ENCODE measurements at places on chromosomes 2 and 18.

DNA sequence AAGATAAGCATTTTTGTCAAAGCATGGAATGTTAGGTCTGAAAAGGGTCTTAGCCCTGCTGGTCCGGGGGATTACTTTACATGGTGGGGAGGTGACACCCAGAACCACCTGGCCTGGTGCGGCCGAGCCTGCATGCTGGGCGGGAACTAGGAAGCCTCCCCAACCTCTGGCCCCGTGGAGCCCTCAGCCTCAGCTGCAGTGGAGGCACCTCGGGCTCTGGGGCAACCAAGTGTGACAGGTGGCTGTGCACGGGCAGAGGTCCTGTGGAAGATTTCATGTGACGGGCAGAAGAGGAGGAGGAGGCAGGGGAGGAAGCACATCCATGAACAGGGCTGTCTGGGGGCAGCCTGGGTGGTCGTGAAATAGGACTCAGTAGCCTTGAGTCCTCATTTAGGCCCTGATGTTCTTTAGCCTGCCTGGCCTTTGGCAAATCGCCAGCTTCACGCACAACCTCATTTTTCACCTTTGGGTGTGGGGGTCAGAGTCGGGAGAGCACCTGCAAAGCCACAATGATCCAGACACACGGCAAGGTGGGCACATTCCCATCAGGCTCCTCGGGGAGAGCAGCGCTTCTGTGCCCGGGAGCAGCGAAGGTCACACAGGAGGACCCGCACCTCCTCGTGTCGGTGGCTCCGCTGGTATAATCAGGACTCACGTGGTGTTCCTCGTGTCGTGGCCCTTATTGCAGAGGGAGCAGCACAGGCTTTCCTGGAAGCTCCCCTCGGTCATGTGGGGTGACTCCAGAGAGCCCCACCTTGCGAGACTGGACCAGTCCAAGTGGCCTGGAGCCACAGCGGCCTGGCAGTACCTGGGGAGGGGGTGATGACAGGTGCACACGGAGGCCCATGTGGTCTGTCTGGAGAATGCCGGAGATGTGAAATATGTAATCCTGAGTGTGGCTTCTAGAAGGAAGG is 13.9 kb downstream of the CNDP2 start:
- no peak for DNase-seq

DNA sequence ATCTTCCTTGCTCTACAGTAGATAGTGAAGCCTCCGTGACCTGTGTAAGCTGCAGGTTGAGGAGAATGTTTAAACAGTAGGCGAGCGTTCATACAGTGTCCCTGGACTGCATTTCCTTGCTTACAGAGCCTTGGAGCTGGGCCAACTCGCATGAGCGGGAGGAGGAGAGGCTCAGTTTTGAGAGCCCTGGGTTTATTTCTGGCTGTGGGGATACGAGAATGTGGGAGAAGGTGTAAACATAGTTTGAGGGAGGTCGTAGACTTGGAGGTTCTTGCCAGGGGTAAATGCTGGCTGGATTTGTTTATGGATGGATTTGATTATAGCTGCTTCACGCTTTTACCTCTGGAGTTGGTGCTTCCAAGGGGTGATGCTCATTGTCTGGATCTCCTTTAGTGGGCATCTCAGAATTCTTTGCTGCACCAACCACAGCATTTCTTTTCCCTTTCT is 20.8 kb downstream of the CRIM1 start:
- no peak for DNase-seq

DNA sequence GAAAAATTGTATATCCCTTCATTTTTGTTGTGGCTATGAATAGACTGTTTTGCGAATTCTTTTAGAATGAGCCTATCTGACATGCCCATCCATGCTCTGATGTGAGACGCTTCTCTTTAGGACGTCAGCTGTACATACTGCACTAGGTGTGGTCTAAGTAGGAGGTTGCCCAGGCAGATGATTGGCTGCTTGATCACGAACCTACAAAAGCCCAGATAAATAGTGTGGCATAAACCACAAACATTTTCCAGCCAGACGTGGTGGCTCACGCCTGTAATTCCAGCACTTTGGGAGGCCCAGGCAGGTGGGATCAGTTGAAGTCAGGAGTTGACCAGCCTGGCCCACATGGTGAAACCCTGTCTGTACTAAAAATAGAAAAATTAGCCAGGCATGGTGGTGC is 251.8 kb downstream of the AGAP1 start:
- DNase-seq, result no peak

GRCh38 chr2:213162516-213163118 is 11.2 kb upstream of the IKZF2 start:
- no peak for DNase-seq

DNA sequence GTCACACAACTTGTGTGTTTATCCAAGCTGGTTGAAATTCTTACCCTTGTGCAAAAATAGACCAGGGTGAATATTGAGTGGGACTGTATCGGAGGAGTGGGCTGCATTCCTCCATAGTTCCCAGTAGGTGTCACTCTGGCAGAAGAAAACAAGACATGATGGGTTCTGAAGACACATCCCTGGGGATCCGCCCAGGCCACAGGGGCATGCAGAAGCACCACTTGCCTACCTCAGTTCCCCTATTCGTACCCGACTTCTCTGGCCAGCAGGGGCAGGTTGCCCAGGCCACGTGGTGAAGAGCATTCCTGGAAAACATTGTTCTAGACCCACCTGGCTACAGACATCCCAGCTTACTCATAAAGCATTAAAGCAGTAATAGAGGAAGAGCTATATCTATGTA is 168.2 kb downstream of the FAM210A start:
- DNase-seq, result peak; percentile 71

DNA sequence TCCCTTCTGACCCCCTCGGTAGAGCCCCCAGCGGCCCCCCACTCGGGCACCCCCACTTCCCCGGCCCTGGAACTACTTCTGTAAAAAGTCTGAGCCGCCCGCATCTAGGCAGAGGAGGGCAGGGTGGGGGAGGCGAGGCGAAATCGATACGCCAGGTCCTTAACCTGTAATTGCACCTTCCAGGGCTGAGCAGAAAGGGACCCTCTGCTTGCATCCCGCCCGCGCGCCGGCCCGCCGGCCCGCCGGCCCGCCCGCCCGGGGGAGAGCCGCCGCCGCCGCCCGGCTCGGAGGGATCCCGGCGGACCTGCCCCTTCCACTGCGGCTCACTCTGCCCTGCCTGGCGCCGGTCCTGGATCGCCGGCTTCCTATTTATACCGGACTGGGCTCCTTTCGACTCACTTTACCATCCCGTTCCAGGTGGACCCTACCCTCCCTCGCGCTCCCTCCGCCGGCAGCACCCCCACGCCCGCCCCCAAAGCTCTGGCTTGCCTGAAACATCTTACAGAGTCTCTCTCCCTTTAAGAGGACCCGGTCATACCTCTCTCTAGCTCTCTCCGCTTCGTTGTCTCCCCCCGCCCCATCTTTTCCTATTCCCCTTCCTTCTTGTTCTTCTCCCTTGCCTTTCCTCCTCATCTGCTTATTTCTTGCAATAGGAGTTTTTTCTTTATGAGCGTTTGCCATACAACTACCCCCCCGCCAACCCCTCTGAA is 797 bp downstream of the KLHL14 start:
- no peak for DNase-seq

GRCh38 chr2:47048801-47049480 is 106.2 kb downstream of the STPG4 start:
- DNase-seq, result no peak

DNA sequence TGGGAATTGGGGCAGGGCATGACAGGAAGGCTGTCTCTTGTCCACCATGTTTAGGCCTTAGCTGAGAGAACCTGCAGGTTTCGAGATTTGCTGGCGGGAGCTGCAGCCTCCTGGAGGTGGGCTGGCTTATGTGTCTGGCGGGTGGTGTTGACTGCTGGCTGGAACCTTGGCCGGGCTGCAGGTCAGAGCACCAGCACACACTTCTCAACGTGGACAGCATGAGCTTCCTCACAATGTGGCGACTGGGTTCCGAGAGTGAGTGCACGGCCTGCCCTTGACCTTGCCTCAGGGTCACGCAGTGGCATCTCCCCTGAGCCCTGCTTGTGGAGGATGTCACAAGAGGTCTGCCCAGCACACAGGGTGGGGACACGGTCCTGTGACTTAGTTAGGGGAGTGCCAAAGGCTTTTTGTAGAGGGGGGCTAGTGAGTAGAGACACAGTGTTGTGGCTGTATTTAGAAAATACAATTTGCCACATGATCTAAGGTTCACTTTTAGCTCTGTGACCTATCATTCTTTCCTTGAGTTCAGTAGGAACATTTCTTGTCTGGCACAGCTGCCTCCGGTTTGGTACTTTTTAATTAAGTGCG is 134.8 kb downstream of the SEPTIN10 start:
- no peak for DNase-seq

DNA sequence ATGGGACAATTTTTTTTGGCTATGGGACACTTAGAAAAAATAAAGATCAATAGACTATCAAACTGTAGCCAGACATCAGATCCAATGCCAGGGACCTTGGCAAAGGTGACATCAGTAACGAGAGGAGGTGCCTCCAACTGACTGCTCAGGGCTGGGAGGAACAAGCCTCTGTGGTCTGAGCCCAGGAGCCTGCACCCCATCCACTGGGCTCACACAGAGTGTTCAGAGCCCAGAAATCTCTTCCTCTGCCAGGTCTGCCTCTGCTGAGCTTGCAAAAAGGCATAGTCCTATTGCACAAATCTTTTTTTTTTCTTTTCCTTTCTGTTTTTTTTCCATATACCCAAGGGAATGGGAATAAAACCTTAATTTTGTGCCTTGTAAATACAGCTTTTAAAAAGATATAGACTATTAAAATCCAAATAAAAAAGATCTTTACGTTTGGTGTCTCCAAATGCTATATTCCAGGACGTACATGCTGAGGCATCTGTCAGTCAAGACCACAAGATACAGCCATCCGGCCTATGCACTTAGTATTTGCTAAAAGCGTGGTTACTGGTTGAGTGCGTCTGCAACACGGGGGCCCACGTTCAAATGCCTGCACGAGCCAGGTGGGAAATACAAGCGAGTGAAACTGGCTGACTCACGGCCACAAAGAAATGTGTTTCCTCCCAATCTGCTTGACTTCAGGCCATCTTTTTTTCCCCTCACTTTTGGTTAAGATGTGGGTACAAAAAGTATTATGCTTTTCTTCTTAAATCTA is 7.8 kb upstream of the ARHGAP25 start:
- no peak for DNase-seq

- DNase-seq, result no peak
These were observed 144.9 kb downstream of the DDX1 start for GRCh38 chr2:15736396-15737180.

GRCh38 chr2:120538691-120539423 is 192.9 kb downstream of the INHBB start:
- no peak for DNase-seq

- no peak for DNase-seq
These were observed 390.6 kb upstream of the PKDCC start for GRCh38 chr2:41657226-41657625.

Data from CD14-positive monocyte (primary cell).